ENCODE measurements at places on chromosomes 13 and 19.

DNA sequence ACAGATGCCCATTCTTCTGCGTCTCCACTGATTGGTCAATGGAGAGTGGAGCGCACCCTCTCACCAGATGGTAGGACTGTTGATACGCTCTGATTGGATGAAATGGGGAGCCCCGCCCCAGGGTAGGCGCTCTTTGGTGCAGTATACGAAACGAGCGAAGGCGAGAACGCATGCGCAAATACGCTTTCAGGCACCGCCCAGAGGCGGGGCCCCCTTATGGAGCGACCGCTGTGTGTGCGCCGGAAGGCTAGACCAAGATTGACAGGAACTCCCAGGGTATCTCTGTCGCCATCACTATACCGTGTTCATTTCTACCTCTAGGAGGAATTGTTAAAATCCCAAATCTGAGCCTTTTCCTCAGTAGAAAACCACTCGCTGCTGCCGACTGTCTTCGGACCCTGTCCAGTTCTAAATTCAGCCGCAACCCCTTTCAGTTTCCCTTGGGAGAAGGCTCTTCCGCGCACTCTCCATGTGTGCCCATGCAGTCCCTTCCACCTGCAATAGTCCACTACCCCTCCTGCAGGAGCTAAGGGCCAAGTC, 720 bp upstream of the HNRNPL start:
- H3K4me1 ChIP-seq, result peaks cover 52% of the 10 kb centered on the region
- H3K4me3 ChIP-seq, result peak overlapping the region; percentile 95
- peak overlapping the region; percentile 100 for H3K27ac ChIP-seq
- no peaks in the 10 kb centered on the region for H3K27me3 ChIP-seq

GRCh38 chr19:48354332-48354992, 9.3 kb downstream of the TMEM143 start:
- peaks cover 8% of the 10 kb centered on the region for H3K36me3 ChIP-seq
- H3K27me3 ChIP-seq, result no peaks in the 10 kb centered on the region
- H3K4me3 ChIP-seq, result no peak overlapping the region
- no peak for DNase-seq

GRCh38 chr19:19062454-19063182, 1.2 kb upstream of the SLC25A42 start:
- DNase-seq, result no peak
- peak overlapping the region; percentile 79 for H3K4me3 ChIP-seq
- H3K27me3 ChIP-seq, result no peaks in the 10 kb centered on the region
- H3K36me3 ChIP-seq, result peaks cover 5% of the 10 kb centered on the region
- H3K4me1 ChIP-seq, result peaks cover 28% of the 10 kb centered on the region
- H3K27ac ChIP-seq, result peak overlapping the region; percentile 86

DNA sequence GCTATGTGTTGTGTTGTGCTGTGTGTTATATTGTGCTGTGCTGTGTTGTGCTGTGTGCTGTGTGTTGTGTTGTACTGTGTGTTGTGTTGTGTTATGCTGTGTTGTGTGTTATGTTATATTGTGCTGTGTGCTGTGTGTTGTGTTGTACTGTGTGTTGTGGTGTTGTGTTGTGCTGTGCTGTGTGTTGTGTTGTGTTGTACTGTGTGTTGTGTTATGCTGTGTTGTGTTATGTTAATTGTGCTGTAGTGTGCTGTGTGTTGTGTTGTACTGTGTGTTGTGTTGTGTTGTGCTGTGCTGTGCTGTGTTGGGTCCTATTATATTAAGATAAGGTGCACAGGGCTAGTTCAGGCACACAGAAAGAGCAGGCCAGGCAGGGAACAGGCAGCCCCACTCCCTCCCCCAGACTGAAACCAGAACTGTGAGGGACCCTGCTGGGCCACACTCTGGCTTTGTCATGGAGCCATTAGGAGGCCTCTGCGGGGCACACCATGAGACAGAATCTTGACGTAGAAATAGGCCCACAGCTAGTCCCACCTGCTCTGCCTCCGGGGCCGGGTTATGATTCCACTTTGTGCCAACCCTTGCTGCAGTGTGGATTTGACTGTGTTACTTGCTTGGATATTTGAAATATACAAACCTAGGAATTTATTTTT, 12.1 kb downstream of the SOX1 start:
- no peak overlapping the region for H3K27ac ChIP-seq
- peaks cover under 1% of the 10 kb centered on the region for H3K36me3 ChIP-seq
- H3K4me1 ChIP-seq, result no peaks in the 10 kb centered on the region
- no peak overlapping the region for H3K4me3 ChIP-seq
- DNase-seq, result no peak

GRCh38 chr13:66358564-66358963, 871.6 kb downstream of the PCDH9 start:
- H3K4me3 ChIP-seq, result no peak overlapping the region
- H3K4me1 ChIP-seq, result no peaks in the 10 kb centered on the region
- DNase-seq, result no peak
- no peaks in the 10 kb centered on the region for H3K36me3 ChIP-seq
- no peaks in the 10 kb centered on the region for H3K27me3 ChIP-seq

GRCh38 chr13:27535546-27535945, 84.8 kb downstream of the LNX2 start:
- DNase-seq, result no peak
- H3K27me3 ChIP-seq, result peaks cover 2% of the 10 kb centered on the region
- H3K27ac ChIP-seq, result no peak overlapping the region
- H3K4me1 ChIP-seq, result peaks cover 7% of the 10 kb centered on the region

DNA sequence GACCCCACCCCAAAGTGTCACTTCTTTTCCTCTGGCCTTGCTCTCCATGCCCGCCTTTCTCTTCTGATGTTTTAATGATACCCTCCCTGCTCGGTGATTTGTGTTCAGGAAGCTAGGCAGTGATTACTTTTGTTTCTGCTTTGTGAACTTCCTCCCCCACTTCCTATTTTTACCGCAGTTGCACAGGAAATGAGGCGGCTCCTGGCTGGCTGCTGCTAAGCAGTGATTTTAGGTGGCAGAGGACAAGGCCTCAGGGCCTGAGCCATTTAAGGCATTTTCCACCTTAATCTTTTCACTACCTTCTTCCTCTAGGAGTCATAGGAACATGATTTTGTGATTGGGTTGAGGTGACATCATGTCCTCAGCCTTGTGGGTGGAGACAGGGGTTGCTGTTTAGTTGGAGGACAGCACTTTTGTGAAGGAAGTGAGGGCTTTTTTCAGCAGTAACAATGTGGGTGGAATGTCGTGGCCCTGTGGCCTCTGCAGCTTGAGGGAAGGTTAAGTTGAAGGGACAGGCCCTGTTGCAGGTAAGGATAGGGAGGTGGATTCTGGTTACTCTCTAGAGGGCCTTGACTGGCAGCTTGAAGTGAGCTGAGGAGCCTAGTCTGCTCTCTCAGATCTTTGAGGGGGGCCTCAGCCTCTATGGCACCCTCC, 15.7 kb downstream of the GARRE1 start:
- H3K27me3 ChIP-seq, result no peaks in the 10 kb centered on the region
- peak; percentile 74 for DNase-seq
- H3K4me1 ChIP-seq, result peaks cover 30% of the 10 kb centered on the region

Measured in activated CD8-positive, alpha-beta T cell treated with anti-CD3 and anti-CD28 coated beads, Interleukin-2, amount 10 ng/mL, durations not matched to agents 7 days and 5 days (primary cell).